Purkinje cell (primary cell): ENCODE measurements at places on chromosomes 3 and 15. TPM values are rescaled to one million over a fixed set of nuclear protein-coding genes. Genes with fewer than 3 reads are reported as not detected.

The CCDC13 gene
- 1.3 and 5.1 TPM in 2 replicates for polyA plus RNA-seq

The FBXO40 gene
- 0.84 and 1.2 TPM in 2 replicates for polyA plus RNA-seq

The NR2E3 gene
- 1.3 and 1.5 TPM in 2 replicates for polyA plus RNA-seq

The TJP1 gene
- 11.2 and 15.6 TPM in 2 replicates for polyA plus RNA-seq

The CACNA1D gene
- polyA plus RNA-seq: 1.9 and 3.1 TPM in 2 replicates

The TLR9 gene
- polyA plus RNA-seq: not detected in 2 replicates

The TRANK1 gene
- polyA plus RNA-seq: 1.9 and 2.1 TPM in 2 replicates

The SLC35G2 gene
- polyA plus RNA-seq: 115 and 122 TPM in 2 replicates

The CELF6 gene
- 2.3 and 3.5 TPM in 2 replicates for polyA plus RNA-seq

The HIGD2B gene
- not detected in 2 replicates for polyA plus RNA-seq

The PPP1R14D gene
- polyA plus RNA-seq: not detected in 2 replicates
